ENCODE measurements at places on chromosomes 1 and 21.

DNA sequence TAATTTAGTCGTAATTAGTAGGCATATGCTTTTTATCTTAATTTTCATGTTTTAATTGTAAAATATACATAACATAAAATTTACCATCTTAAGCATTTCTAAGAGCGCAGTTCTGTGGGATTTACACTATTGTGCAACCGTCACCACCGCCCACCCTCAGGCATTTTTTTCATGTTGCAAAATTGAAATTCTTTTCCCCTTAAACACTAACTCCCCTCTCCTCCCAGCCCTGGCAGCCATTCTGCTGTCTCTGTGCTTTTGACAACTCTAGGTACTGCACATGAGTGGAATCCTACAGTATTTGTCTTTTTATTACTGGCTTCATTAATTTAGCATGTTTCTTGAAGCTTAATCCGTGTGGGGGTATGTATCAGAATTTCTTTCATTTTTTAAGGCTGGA lies 7.8 kb downstream of the PIK3CD start:
- DNase-seq = peak; percentile 45

DNA sequence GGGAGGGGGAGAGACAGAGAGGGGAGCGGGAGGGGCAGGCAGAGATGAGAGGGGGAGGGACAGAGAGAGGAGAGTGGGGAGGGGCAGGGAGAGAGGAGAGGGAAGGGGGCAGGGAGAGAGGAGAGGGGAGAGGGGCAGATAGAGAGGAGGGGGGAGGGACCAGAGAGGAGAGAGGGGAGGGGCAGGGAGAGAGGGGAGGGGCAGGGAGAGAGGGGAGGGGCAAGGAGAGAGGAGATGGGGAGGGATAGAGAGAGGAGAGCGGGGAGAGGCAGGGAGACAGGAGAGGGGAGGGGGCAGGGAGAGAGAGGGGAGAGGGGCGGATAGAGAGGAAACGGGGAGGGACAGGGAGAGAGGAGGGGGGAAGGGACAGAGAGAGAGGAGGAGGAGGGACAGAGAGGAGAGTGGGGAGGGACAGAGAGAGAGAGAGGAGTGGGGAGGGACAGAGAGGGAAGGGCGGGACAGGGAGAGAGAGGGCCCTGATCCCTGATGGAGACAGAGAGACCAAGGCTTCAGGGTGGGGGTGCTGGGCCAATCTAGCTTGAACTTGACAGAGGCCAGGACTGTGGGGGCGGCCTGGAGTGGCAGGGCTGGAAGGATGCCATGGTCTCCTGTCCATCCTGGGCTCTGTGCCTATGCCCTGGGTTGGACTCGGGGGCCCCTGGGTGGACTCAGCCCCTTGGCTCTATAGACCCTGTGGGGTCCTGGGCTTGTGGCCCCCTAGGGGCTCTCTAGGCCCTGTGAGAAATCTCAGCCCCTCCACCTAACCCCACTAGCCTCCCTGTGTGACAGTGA lies 43.6 kb downstream of the DMRTB1 start:
- no peak for DNase-seq

- no peak for DNase-seq
Measured at GRCh38 chr1:242670019-242670418, 145.5 kb upstream of the PLD5 start.

GRCh38 chr1:23515905-23516304 lies 15.1 kb downstream of the E2F2 start:
- DNase-seq = no peak

- DNase-seq = no peak
Measured at GRCh38 chr1:193310564-193310963, 124.2 kb upstream of the B3GALT2 start.

- DNase-seq = no peak
Measured at GRCh38 chr1:23984417-23985186, 4.5 kb upstream of the SRSF10 start.

GRCh38 chr1:179879797-179880196 lies 2.2 kb upstream of the TOR1AIP2 start:
- DNase-seq = no peak

DNA sequence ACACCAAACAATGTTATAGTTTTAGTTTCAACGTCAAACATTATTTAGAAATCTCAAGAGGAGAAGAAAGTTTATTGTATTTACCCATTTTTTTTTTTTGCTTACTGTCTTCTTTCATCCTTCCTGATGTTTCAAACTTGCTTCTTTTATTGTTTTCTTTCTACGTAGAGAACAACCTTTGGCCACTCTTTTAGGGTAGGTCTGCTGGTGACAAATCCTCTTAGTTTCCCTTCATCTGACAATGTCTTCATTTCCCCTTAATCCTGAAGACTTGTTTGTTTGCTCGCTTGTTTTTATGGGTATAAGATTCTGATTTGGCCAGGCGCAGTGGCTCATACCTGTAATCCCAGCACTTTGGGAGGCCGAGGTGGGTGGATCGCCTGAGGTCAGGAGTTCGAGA lies 89.1 kb downstream of the RHOU start:
- no peak for DNase-seq

DNA sequence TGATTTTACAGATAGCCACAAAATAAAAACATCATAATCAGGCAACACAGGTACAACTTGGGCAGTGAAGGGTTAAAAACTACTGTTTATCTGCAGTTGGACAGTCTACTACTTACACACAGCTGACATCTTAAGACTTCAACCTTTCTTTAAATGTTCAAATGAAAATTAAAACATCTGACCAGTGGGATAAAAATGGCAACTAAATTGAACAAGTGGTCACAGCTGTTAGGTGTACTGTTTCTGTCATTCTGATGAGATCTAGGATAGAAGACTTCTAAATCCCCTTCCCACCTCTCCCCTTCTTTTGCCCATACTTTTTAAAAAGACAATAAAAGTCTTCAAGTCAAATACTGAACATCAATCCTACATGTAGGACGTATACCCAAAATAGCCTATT lies 56.2 kb downstream of the ENAH start:
- DNase-seq = no peak

- no peak for DNase-seq
Measured at GRCh38 chr1:57109883-57110282, 144.1 kb upstream of the C8B start.

DNA sequence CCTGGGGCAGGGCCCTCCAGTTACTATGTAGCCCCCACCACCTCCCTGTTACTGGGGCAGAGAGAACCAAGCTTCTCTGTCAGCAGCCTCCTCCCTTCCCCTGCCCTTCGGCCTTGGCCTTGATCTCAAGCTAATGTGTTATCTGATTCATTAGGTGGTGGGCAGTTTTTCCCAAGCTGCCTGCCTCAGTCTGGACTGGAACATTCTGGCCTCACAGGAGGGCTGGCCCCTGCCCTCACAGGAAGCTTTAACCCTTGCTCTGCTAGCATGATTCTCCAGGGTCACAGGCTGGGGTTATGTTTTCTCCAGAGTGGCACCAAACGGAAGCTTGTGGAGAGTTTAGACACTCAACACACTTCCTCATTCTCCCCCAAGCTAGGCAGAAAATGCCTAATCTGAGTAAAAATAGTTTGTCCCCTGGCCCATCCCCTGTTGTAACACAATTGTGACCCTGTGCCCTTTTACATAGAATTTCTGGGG lies 37.2 kb upstream of the SLC6A9 start:
- DNase-seq = no peak

DNA sequence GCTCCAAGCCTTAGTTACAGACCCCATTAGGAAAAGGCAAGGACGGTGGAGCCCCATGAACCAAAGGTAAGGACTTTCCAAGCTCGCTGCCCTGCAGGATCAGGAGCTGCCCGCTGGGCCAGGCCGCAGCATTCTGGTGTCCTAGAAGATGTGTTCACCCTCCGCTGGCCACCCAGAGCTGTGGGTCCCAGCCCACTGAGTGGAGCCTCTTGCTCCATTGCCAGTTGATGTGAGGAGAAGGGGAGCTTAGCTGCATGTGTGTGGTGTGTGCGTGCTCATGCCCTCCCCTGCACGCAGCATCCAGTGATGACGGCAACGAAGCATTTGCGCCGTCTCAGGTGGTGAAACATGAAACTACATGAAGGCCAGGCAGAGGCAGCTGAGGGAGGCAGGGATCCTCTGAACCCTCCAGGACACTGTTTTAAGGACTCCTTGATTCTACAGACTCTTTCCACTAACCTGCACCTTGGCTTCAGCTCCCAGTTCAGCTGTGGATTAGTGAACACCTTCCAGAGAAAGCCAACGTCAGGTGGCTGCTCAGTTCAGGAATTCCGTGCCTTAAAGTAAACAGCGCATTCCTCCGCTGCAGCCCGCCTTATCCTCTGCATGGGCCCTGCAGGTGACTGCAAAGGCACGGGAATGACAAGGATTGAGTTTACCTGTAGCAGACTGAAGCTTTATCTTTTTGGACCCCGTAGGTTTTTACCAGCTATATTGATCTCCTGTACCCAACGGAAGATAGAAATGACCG lies 48.7 kb downstream of the SMYD2 start:
- DNase-seq = no peak

DNA sequence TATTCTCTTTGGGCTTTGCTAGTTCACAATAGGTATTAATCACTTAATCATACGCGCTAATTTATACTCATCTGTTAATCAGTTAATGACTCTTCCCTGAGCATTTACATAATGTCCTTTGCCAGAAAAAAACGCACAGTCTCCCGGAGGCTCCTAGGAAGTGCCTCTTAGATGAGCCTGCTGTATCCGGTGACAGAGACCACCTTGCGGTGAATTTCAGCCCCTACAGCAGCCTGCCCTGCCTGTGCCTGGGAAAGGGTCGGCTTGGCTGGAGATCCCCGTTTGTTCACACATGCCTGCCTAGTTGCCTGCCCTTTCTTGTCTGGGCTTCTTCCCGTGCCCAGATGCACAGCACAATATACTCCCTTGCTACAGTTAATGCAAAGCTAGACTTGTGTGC lies 152.9 kb downstream of the ZBTB18 start:
- no peak for DNase-seq
